ENCODE measurements at places on chromosomes 4 and X.

DNA sequence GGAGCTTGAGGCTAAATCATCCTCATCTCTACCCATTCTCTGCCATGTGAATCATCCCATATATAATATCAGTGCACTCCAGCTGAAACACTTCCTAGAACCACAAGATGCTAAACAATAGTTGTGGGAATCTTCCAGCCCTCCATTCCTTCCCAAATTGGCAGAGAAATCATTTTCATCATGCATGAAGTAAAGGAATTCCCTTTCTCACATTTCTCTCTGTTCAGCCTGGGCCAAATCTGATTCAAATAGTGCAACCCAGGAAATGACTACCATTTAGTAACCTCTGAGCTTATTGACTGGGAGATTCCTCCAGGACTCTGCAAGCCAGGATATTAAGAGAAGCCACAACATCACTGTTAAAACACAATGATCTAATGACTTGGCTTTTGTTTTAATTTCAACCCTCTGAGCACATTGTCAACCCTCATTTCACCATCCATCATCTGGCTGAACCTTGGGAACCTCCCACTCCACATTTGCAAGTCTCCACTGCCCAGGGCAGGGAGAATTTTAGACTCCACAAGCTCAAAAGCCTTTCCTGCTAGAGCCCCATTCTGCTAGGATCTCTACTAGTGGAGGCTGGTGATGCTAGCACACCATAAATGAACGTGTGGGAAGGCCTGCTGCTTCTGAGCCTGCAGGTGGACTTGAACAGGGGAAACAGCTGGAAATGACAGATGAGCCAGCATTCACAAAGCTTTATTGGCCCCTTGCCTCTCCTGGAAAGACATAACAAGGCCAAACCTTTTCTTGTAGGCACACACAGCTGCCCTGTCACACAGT lies 133.9 kb downstream of the TET2 start:
- no peak for DNase-seq

GRCh38 chrX:84363051-84363450 lies 139.2 kb downstream of the HDX start:
- no peak for DNase-seq

- no peak for DNase-seq
Observed at GRCh38 chr4:106695501-106696262, 327.1 kb upstream of the GIMD1 start.

GRCh38 chr4:80186676-80187075 lies 10.6 kb upstream of the PRDM8 start:
- no peak for DNase-seq

DNA sequence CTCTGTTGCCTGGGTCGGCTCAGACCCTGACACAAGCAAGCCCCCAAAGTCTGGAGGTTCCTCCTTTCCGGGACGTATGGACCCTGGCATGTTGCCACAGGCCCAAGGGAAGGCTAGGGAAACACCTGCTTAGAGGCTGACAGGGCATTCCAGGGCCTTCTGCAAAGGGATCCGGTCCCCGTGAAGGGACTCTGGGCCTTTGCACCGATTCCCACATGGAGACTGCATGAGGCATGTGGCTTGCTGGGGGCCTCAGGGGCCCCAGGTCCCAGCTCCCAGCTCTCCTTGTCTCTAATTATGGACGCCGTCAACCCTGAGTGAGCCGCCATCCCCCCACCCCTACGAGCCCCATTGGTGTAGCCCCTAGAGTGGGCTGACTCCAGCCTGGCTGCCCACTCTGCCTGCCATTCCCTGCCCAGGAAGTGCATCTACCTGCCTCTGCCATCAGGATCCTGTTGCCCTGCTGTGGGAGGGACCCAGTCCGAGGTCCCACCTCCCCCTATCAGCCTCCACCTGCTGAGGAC lies 4.2 kb upstream of the RGS12 start:
- no peak for DNase-seq

GRCh38 chr4:27807207-27807606 lies 946.6 kb downstream of the STIM2 start:
- DNase-seq = no peak

- no peak for DNase-seq
Observed at GRCh38 chr4:7068279-7068842, 497 bp upstream of the GRPEL1 start.

DNA sequence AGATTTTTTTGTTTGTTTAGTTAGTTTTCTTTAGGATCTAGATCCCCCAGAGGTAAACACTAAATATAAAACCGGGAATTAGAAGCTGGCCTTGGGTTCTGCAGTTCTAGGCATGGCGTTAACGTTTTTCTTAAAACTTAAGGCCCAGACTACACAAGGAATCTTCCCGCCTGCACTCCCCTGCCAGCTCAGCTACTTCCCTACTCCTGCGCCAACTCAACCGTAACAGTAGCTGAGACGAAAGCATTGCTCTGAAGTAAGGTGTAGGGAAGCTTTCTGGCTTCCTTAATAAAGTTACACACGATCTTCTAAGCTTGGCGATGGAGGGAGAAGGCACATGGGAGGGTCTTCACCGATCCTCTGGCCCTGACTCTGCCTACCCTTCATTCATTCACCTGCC lies 37.1 kb downstream of the CPE start:
- no peak for DNase-seq

GRCh38 chrX:39335513-39336235 lies 534.4 kb downstream of the MID1IP1 start:
- DNase-seq = no peak

GRCh38 chr4:125283707-125284279 lies 31.0 kb upstream of the FAT4 start:
- DNase-seq = no peak

DNA sequence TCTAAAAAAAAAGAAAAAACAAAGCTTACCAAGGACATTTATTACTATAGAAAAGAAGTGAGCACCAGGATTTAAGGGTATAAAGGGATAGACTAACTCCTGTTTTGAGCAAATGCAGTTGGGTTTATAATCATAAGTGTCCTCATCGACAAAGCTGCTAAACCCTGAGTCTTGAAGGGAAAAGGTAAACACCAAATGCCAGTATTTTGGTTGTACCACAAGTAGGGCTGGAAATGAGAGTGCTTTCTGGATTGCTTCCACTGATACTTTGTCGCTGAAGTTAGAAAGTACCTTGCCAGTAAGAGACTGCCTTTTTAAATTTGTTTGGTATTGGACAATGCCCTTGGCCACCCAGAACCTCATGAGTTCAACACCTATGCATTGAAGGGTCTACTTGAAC lies 53.7 kb downstream of the WDFY3 start:
- DNase-seq = no peak

DNA sequence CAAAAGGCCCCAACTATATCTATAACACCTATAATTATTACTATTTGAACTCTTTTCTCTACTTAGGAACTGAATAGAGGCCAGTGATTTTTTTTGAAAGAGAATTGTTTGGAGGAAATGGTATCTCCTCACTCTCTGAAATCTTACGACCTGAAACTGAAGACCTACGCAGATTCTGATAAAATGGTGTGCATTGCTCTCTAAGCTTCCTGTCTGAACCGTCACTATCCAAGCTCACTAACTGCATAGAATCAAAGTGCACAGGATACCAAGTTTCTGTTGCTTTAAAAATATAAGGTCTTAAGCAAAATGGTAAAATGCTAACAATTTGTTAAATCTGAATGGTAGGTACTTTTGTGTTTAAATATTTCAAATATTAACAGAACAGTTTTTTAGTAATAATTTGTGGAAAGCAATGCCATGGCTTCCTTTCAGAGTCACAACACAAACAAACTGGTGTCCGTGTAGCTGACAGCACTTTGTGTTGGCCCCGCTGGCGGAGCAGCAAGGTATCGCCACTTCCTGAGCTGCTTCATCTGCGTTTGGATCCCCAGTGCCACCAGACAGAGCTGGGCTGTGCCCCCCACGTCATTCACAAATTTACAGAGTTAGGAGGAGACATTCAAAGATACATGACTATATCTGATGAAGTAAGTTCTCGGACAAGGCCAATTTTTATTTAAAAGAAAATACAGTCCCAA lies 313.9 kb downstream of the FBXW7 start:
- no peak for DNase-seq

DNA sequence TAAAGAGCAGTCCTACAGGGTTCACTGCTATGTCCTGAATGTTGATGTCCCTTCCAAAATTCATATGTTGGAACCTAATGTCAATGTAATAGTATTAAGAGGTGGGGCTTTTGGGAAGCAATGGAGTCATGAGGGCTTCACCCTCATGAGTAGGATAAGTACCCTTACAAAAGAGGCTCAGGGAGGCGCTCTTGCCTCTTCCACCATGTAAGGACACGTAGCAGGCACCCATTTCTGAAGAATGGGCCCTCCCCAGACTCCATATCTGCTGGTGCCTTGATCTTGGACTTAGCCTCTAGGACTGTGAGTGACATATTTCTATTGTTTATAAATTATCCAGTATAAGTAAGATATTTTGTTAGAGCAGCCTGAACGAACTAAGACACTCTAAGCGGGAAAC lies 15.8 kb downstream of the MED28 start:
- no peak for DNase-seq

- DNase-seq = no peak
Observed at GRCh38 chr4:151110236-151110635, 10.8 kb downstream of the RPS3A start.

DNA sequence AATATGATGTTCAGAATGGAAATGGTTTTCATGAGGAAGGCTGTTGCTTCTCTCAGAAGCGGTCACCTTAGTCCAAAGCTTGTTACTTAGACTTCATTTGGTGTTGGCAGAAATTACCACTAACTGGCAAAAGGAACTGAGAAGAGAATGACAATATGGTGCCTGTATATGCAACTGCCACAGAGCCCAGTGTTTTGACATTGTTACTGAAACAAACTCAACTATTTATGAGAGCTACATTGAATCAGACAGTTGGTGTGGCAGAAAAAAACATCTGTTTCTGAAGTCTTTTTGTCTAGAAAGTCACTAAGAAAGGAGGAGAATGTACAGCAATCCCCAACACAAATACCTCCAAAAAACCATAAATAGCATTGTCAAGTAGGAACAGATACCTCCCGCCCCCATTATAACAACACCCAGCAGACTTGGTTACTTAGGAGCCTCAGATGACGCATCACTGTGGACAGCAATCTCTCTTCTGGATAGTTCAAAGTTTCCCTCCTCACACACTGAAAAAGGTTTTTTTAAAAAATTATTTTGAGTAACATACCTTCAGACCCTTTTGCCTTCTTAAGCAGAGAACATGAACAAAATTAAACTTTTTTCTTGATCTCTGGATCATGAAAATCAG lies 92.2 kb downstream of the MAML3 start:
- DNase-seq = no peak

GRCh38 chr4:177761692-177762091 lies 319.5 kb upstream of the AGA start:
- no peak for DNase-seq
